ENCODE measurements at places on chromosomes 16 and 17.

DNA sequence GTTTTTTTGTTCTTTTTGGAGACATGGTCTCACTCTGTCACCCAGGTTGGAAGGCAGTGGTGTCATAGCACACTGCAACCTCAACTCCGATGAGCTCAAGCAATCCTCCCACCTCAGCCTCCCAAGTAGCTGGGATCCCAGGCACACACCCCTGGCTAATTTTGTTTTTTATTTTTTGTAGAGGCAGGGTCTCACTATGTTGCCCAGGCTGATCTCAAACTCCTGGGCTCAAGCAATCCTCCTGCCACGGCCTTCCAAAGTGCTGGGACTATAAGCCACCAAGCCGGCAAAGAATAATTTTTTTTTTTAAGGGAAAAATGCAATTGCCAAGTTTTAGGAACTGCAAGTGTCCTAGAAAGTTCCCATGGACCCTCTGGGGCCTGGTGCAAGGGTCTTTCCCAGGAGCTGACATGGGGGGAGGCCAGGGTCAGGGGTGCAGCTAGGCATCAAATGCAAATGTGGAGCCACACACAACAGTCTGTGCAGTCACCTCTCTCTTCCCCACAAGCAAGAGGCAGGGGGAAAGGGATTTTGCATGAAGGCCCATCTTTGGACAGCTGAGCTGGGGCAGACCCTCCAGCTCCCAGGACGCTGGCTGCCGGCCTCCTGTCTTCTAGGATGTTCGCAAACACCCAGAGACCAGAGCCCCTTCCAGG, 20.1 kb upstream of the BCAR1 start:
- DNase-seq = no peak

GRCh38 chr16:17283016-17283415, 187.7 kb downstream of the XYLT1 start:
- no peak for DNase-seq

DNA sequence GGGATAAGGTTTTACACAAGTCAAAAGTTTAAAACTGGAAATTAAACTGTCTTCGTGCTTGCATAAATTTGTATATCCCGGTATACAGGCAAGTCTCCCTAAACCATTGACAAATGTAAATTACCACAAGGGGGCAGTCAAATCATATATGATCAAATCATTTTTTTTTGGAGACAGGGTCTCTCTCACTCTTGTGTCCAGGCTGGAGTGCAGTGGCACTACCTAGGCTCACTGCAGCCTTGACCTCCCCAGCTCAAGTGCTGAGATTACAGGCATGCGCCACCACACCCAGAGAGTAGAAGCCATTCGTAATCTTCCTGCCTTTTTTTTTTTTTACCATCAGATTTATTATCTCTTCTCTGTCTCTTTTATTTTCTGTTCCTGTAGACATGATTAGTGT, 18.5 kb downstream of the TOP2A start:
- DNase-seq = peak; percentile 53

DNA sequence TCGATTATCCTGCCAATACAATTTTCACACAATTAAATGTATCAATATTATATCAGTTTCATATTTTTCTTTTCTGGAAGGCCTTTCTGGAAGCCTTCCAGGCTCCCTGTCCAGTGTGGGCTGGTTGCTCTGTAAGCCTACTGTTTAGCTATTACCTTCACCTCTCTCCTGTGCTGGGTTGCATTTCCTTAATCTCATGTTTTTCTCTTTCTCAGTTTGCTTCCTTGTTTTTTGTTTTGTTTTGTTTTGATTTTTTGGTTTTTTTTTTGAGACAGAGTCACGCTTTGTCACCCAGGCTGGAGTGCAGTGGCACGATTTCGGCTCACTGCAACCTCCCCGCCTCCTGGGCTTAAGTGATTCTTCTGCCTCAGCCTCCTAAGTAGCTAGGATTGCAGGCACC, 6.8 kb downstream of the SEPHS2 start:
- no peak for DNase-seq

GRCh38 chr17:63436523-63437110, 9.5 kb downstream of the CYB561 start:
- DNase-seq = no peak

DNA sequence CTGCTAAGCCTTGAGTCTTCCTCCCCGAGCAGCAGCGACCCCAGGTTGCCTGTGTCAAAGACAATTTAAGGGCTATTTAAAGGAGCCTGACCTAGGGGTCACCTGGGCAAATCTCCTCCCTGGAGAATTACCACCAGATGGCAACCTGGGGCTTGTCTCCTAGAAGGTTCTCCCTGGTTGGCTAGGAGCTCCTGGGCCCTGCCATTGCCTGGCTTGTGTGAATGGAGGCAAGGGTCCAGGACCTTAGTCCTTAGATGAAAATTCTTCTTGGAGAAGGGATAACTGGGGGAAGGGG, 51.3 kb upstream of the TAC4 start:
- no peak for DNase-seq

- no peak for DNase-seq
Measured at GRCh38 chr16:88343271-88343791, 39.4 kb upstream of the ZNF469 start.
